ENCODE measurements at places on chromosomes 16 and 17.

DNA sequence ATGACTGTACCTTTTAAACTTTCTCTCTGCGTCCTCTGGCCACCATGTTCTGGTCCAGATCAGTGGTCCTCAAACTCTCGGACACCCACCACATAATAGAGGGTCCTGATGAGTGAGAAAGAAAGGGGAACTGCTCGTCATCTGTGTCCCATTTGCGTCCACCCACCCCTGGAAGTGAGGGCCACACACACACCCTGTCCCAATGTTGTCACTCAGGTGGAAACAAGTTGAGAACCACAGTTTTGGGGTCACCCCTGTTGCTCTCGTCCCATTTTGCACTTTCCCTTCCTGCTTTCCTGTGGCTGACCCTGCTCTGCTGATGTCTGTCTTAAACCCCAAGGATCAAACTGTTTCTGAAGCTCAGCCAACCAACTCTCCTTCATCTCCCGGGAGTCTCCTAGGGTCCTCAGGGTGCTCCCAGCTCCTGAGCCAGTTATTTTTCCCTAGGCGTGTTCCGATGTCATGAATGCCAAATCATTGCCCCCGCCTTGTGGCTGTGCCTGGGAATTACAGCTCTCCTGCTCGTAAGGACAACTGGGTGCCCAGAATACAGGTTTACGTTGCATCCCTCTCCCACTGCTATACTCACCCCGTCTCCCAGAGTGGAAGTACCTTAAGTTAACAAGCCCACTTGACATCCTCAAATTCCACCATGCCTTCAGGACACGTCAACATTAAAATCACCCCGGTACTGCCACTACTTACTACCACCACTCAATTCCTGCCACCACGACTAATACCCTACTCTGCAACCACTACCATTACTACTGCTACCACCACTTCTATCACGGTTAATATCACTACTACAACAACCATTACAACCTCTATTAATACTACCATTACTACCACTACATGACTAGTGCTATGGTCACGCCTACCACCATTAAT lies 26.0 kb upstream of the HNF1B start:
- DNase-seq = peak; percentile 70

DNA sequence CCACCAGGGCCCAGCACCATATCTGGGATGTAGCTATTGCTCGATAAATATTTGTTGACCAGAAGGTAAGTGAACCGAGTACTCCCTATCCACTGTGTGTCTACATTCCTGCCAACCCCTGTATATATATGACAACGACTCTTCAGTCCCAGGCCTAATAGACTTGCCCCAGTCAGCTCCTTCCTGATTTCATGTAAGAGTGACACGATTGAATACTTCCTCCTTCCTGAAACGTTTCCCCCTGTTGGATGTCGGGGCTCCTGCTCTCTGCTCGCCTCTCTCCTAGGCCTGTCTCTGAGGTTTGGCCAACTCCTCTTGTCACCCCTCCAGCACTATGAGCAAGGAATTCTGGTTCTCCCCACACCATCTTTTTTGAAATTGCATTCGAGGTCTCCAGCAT lies 178.9 kb downstream of the PRKCA start:
- no peak for DNase-seq

GRCh38 chr17:81152288-81152828 lies 12.9 kb upstream of the PVALEF start:
- no peak for DNase-seq

DNA sequence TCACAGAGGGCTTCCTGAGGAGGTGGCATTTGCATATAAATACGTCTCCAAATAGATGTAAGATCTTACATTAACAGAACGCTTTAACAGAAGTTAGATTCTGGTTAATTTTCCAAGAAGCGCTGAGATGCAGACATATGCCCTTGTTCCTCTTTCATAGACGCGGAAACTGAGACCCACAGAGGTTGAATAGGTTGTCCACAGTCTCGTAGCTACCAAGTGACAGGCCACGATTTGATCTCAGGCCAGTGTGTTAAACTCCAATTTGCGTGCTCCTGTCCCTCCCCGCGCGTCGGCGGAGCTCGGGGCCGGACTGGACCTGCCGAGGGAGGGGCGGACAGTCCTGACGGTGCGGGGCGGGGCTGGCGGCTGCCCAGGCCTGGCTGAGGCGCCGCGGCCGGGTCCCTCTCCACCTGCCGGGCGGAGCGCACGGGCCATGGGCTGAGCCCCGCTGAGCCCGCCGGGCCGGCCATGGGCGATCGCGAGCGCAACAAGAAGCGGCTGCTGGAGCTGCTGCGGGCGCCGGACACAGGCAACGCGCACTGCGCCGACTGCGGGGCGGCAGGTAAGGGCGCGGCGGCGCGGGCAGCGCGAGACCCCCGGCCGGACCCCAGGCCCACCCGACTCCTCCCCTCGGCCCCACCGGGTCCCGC lies at the start of gene ADAP2:
ADAP2 (plus strand) TSS at position 402 of the 653 bp plus-strand sequence; CDS start at position 472, 70 bp downstream.
- peak; percentile 10 for DNase-seq

GRCh38 chr16:30748634-30749445 lies 615 bp downstream of the PHKG2 start:
- DNase-seq = peak; percentile 49

DNA sequence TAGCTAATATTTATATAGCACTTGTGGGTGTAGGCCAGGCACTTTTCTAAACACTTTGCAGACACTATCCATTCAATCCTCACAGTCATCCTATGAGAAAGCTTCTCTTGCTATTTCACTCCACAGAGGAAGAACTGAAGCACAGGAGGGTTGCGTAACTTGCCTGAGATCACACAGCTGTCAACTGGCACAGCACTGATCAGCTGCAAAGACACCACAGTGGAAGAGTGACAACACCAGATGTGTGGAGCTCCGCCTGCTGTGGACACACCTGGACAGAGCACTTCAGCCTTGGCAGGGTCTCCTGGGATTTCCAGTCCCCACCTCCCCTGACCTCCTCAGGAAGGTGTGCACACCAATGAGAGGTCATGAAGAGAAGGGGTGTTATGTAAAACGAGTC lies 13.3 kb upstream of the CNEP1R1 start:
- DNase-seq = no peak

- DNase-seq = no peak
These were observed 80.0 kb downstream of the ATF7IP2 start for GRCh38 chr16:10465821-10466220.

- DNase-seq = no peak
These were observed 800 bp downstream of the FXR2 start for GRCh38 chr17:7613769-7614424.

- DNase-seq = no peak
These were observed 68.1 kb upstream of the ZNF750 start for GRCh38 chr17:82907797-82908542.

DNA sequence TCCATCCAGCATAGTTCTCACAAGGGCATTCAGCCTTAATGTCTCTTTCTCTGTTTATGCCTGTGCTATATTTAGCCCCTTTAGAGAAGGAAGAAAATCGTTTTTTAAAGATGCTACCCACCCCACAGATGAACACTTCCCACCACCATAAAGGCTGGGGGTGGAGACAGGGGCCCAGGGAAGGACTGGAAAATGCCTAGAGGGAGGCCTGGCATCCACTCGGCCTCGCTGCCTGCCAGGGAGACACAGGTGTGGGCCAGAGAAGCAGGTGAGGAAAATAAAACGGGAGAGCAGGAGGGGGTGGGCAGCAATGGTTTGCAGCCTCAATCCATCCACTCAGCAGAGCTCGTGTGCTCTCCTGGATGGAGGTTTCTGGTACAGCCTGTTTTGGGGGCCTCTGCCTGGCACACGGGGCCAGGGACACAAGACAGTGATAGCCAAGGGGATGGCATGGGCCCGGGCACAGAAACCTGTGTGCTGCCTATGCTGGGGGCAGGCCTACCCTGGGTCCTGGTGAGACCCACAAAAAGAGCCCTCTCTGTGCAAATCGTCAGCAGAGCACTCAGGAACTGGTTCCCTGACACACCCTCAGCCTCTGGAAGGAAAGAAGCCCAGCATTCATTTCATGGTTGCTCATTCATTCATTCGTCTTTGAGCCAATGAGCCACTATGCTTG lies 121.4 kb downstream of the C16orf78 start:
- DNase-seq = no peak

GRCh38 chr17:78416791-78417530 lies 38.5 kb downstream of the PGS1 start:
- no peak for DNase-seq

- no peak for DNase-seq
These were observed 473.6 kb downstream of the CDH11 start for GRCh38 chr16:64648282-64648681.

GRCh38 chr17:43570518-43570928 lies 24.4 kb upstream of the ETV4 start:
- DNase-seq = no peak

GRCh38 chr16:4183237-4184037 lies 58.4 kb downstream of the SRL start:
- peak; percentile 95 for DNase-seq

DNA sequence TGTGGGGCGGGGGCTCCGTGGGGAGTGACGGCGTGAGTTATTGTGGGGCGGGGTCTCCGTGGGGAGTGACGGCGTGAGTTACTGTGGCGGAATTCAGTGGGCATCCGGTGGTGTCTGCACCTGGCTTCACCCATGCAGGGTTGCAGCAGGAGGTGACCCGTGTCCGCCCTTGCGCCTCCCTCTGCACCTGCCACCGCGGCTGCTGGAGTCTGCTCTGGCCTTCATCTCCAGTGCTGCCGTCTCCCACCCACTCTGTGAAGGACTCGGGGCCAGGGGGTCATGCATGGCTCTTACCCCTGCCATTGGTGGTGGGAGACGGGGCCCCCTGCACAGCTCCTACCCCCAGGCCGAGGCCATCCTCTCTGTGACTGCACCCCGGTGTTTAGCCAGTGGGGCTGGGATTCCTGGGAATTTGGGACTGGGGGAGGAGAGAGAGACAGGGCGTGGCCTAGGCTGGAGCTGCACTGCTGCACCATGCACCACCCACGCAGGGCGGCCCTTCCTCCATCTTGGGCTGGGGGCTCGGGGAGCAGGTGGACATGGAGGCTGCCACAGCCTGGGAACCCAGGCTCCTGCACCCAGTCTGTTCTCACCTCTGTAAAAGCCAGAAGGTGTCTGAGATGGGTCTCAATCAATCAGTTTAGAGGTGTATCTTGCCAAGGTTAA lies 1.3 kb upstream of the PABPN1L start:
- DNase-seq = no peak

DNA sequence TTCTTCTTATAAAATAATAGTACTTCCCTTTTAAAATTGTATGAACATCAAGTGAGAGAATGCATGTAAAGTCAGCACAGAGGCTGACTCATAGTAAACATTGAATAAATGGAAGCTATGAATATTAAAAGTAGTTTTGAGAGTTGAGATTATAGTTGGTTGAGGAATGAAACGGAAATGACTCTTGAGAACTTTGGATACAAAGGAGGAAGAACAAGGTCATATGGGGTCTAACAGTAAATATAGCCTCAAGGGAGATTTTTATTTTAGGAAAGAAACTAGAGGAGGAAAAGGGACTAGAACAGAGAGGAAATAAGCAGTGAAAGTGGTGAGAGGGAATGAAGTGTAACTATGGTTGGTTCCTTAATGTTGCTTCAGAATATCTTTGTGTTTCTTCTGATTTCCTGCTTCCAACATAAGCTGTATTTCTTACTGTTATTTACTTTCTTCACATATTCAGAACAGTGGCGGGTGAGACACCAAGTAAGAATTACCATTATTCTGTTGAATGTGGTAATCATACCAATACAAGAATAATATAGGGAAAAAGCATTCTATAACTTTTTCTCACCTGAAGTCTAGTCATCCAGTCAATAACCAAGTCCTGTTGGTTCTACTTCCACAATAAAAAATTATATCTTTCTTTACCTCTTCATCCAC lies 165.1 kb downstream of the CHD9 start:
- no peak for DNase-seq

GRCh38 chr16:75306099-75306762 lies 54.8 kb upstream of the BCAR1 start:
- no peak for DNase-seq

- no peak for DNase-seq
These were observed 177.7 kb downstream of the MYO1D start for GRCh38 chr17:32699247-32699646.

DNA sequence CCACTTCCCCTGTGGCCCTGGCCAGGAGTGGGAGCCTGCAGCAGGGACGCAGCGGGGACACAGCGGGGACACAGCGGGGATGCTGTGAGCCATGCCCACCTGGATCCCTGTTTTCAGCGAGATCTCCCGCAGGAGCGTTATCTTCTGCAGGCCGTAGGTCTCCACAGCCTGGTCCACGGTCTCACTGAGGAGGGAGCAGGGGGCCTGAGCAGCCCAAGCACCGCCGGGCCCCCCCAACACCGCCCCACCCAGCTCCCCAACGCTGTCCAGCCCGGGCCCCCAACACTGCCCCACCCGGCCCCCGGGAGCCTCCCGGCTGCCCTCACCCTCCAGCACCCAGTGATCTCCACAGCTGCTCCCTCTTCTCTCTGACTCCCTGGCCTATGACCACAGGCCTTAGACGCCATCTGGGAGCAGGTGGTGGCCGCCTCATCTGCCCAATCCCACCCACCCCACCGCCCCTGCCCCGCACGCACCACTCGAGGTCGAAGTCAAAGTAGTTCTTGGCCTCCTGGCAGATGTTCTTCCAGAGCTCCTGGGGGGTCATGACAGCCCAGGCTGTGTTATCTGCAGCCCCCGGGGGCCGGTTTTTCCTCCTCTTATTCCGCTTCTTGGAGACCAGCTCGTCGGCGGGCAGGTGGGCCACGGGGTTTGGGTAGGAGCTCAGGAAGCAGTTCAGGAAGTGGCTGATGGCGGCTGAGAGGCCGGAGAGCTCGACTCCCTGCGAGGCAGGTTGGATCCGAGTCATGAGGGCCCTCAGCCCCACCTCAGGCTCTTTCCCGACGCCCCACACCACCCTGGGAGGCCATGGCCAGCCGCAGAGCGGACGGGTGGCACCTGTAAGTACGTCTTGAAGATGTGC lies 17.0 kb downstream of the CLUH start:
- DNase-seq = no peak

GRCh38 chr17:2084766-2085647 lies 30.1 kb downstream of the HIC1 start:
- no peak for DNase-seq

DNA sequence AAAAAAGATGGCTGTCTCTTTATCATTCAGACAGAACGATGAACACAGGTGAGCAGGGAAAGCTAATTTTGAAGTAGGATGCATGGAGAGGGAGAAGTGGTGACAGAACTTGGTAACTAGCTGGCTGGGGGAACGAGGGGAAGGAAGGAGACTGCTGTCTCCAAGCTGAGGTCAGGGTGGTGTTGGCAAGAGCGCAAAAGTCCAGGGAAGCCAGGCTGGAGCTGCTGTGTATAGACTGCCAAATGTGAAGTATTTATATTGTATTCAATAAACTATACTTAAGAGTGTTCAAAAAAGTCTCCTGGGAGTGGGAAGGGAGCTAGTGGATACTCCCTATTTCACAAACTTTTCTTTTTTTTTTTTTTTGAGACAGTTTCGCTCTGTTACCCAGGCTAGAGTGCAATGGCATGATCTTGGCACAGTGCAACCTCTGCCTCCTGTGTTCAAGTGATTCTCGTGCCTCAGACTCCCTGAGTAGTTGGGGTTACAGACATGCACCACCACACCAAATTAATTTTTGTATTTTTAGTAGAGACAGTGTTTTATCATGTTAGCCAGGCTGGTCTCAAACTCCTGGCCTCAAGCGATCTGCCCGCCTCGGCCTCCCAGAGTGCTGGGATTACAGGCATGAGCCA lies 8.2 kb downstream of the TMEM106A start:
- no peak for DNase-seq

Measured in stimulated activated CD4-positive, alpha-beta T cell treated with anti-CD3 and anti-CD28 coated beads, Interleukin-15, amount 100 ng/mL, for 24 hours (primary cell).